ENCODE measurements at places on chromosomes 6 and 20.

- no peak for DNase-seq
These were observed 3.1 kb upstream of the CAP2 start for GRCh38 chr6:17390276-17390675.

DNA sequence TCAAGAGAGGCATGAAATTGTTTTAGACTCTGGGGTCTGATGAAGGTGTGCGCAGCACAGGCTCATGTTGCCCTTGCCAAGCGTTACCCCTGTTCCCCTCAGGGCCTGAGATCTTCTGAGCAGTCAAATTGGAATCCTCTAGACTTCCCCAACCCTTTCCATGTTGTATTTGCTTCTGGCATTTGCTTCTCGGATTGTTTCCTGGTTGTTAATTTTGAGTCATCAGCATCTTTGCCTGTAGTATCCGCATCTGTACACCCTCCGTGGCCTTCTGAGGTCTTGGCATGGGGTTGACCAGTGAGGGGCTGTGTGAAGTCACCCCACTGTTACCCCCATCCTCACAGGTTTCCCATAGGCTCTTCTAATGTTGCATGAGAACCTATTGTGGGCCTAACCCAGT lies 40.9 kb downstream of the SLC24A3 start:
- no peak for DNase-seq

DNA sequence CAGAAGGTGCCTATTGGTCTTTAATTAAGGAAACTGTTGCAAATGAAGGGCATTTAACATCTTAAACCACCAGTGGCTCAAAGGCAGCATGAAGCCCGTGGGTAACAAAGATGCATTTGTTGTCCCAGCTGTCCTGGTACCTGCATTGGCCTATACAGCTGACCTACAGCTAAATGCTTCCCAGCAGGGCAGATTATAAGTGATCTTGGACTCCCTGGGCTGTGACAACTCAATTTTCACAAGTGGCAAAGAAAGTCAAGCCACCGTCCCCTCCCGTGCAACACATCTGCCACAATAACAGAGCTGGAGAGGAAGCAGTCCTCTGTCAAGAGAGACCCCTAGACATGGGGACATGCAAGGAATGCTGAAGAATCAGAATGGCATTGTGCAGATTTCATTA lies 31.5 kb upstream of the EDN3 start:
- no peak for DNase-seq

DNA sequence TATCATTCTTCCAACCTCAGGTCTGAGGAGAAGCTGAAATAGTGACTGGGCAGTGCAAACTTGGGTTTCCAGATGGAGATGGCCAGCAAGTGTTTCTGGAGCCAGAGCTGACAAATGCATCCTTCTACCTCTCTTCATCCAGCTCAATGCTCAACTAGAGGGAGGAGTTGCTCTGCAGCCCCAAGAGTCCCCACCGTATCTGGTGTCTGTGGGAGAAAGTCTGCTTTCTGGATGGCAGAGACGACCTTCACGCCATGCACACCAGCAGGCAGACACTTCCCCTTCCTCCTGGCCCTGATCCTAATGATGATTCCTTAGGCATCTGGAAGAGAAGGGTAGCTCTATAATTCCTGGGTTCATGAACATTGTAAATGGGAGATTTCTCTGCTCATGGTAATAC lies 127.4 kb upstream of the SPACA1 start:
- no peak for DNase-seq

GRCh38 chr6:45421709-45422502 lies 44.2 kb upstream of the SUPT3H start:
- DNase-seq = peak; percentile 73

DNA sequence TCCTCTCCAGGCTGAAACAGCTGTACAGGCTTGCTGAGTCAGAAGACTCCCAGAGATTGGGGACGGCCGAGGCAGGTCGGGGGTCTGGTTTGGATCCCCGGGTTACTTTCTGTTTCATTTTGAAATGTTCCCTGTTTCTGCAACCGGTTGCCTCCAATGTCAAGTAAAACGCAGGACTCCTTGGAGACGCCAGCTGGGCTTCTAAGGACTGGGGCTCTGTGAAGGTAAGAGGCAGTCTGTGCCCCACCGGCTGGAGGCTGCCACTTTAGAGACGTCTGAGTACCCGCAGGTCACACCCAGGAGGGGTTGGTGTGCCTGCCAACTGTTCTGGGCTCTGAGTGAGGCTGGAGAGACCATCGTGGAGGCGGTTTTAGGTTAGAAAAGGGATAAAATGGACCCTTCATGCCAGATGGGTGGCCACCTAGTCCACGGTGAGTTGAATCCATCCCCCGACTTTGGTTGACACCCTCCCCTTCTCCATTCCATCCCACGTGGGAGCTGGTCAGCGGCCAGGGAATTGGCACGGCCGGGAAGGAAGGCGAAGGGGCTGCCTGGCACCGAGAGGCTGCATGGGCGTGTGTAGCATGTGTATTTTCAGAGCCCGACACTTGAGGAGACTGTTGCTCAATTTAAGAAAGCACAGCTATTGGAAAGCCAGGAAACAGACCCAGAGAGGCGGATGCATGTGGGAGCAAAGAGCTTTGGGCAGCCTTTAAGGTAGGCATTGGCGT lies 240.9 kb downstream of the PHACTR1 start:
- DNase-seq = peak; percentile 71

GRCh38 chr6:149422581-149422980 lies 22.5 kb downstream of the SUMO4 start:
- DNase-seq = no peak

DNA sequence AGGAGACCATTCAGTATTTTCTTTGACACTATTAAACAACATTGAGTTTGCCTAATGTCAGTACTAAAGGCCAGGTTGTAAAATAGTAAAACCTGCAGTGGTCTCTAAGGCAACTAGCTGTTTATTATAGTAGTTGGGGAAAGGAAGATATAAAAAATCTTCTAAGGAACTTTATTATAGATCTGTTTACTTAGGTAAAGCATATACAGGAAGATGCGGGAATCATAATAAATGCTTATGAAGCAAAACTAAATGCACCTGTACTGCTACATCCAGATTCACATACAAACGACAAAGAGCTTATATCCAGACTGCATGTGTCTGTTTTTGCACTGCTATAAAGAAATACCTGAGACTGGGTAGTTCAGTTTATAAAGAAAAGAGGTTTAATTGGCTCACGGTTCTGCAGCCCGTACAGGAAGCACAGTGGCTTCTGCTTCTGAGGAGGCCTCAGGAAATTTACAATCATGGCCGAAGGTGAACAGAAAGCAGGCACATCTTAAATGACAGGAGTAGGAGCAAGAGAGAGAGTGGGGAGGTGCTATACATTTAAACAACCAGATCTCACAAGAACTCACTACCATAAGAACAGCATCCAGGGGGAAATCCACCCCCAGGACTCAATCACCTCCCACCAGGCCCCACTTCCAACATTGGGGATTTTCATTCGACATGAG lies 8.7 kb upstream of the TRIM39 start:
- DNase-seq = no peak

GRCh38 chr6:163437466-163437865 lies 22.9 kb downstream of the QKI start:
- no peak for DNase-seq

- DNase-seq = no peak
These were observed 11.5 kb upstream of the PLCG1 start for GRCh38 chr20:41125530-41126457.

DNA sequence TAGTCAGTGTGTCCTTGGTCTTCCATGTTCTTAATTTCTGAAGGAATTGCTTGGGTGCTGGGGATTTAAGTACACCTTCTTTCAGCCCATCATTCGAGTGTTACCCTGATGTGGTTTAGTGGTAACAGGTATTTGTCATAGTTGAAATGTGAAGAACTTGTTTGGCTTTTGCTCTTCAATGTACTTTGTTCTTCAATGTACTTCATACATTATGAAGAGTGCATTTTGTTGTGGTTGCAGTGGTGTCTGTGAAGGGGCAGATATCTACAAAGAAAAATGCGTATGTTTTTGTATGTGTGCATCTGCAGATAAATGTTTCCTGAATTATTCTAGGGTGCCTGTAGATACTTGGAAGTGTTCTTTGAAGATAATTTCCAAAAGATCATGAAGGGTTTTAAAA lies 111.2 kb upstream of the SUPT3H start:
- no peak for DNase-seq

GRCh38 chr20:18504479-18505060 lies 3.2 kb upstream of the SEC23B start:
- peak; percentile 55 for DNase-seq

DNA sequence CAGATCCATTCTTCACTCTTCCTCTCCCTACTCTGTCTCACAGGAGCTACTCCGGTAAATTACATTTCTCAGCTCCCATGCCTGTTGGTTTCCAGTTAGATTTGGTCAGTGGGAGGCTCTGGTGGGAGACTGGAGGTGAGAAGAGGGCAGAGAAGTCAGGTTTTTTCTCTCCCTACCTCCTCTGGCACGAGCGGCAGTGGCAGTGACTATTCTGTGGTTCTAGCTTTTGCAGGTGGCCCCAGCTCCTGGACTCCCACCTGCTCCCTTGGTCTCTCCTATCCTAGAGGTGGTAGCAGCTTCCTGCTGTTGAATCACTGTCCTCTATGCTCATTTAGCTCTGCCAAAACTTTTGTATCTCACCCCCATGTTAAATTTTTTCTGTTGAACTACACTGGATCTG lies 17.9 kb downstream of the TLDC2 start:
- DNase-seq = no peak

- no peak for DNase-seq
These were observed 16.8 kb upstream of the SNRPB2 start for GRCh38 chr20:16713066-16713465.

- no peak for DNase-seq
These were observed 121.4 kb upstream of the AFDN start for GRCh38 chr6:167705211-167705750.

GRCh38 chr6:44377484-44377883 lies 10.0 kb upstream of the CDC5L start:
- DNase-seq = no peak

GRCh38 chr20:400128-400453 lies 8.0 kb upstream of the RBCK1 start:
- no peak for DNase-seq

DNA sequence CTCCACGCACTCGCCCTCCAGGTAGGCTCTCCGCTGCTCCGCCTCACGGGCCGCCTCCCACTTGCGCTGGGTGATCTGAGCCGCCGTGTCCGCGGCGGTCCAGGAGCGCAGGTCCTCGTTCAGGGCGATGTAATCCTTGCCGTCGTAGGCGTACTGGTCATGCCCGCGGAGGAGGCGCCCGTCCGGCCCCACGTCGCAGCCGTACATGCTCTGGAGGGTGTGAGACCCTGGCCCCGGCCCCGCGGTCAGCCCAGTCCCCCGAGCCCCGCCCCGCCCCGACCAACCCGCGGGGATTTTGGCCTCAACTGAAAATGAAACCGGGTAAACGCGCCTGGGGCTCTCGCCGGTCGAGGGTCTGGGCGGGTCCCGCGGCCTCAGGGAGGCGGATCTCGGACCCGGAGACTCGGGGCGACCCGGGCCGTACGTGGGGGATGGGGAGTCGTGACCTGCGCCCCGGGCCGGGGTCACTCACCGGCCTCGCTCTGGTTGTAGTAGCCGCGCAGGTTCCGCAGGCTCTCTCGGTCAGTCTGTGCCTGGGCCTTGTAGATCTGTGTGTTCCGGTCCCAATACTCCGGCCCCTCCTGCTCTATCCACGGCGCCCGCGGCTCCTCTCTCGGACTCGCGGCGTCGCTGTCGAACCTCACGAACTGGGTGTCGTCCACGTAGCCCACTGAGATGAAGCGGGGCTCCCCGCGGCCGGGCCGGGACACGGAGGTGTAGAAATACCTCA lies 598 bp downstream of the HLA-B start:
- peak; percentile 19 for DNase-seq

GRCh38 chr6:166750108-166750793 lies 123.2 kb upstream of the RPS6KA2 start:
- DNase-seq = no peak

- peak; percentile 39 for DNase-seq
These were observed 215.3 kb downstream of the RNGTT start for GRCh38 chr6:88748141-88748540.

DNA sequence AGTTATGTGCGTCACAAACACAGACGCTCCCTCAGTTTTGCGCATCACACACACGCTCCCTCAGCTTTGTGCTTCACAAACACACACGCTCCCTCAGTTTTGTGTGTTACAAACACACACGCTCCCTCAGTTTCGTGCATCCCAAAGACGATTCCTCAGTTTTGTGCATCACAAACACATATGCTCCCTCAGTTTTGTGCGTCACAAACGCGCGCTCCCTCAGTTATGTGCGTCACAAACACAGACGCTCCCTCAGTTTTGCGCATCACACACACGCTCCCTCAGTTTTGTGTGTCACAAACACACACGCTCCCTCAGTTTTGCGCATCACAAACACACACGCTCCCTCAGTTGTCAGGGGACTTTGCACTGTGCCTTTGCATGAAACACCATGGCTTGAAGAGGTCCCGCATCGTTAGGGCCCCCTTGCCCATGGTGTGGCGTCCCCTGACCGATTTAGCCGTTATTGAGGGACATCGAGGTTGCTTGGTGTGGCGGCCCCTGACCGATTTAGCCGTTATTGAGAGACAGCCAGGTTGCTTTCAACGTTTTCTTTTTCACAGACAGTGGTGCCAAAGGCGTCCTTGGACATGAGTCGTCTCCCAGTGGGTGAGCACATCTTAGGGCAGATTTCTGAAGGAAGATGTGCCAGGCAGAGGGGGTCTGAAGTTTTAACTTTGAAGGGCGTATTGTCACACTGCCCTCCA lies 28.1 kb upstream of the MYT1 start:
- DNase-seq = no peak

DNA sequence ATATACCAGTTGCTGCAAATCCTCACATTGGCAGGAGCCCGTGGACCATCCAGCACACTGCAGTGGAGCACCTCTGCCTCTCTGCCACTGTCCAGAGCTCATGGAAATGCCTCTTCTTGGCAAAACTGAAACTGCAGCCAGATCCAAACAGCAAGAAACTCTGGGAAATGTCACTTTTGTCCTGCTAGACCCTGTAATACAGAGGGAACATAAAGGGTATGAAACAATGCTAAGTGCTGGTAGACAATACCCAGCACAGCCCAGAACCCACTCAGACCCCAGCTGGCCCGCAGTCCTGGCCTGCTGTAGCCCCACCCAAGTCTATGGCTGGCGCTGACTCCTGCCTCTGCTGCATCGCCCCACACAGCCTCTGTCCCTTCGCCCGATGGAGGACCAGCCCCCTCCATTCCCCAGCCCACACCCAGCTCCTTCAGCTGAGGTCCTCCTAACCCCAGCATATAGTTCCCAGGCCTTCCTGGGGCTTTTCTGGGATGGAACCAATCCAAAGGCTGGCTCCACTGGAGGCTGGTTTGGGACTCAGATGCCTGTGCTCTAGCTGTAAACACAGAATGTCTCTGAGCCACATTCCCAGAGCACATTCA lies 242.5 kb downstream of the LRFN2 start:
- no peak for DNase-seq

GRCh38 chr6:133837801-133838349 lies 51.0 kb upstream of the TCF21 start:
- peak; percentile 60 for DNase-seq

DNA sequence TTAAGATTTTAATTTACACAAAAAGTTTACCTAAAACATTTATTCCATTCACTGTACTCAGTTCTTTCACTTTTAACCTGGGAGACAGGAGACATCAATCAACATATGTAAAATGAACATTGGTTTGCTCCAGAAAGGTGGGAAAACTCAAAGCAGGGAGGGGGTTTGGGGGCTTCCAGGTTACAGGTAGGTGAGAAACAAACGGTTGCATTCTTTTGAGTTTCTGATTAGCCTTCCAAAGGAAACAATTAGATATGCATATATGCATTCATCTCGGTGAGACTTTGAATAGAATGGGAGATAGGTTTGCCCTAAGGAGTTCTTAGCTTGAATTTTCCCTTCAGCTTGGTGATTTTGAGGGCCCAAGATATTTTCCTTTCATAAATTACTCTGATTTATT lies 38.2 kb upstream of the HDAC2 start:
- no peak for DNase-seq

GRCh38 chr6:83592770-83593394 lies 80.5 kb downstream of the PRSS35 start:
- DNase-seq = peak; percentile 42
